Activated CD8-positive, alpha-beta T cell treated with anti-CD3 and anti-CD28 coated beads, Interleukin-2, amount 10 ng/mL, durations not matched to agents 7 days and 5 days (primary cell): ENCODE measurements at places on chromosomes 11 and 22. TPM values are rescaled to one million over a fixed set of nuclear protein-coding genes. Genes with fewer than 3 reads are reported as not detected.
A peak's percentile ranks its signal among the peaks of the same experiment; 100 is the strongest.

GRCh38 chr11:102849311-102849710 is 5.9 kb upstream of the MMP3 start:
- no peak for DNase-seq

- DNase-seq: no peak
Measured at GRCh38 chr22:46376111-46376510, 40.6 kb downstream of the TRMU start.

GRCh38 chr11:3859373-3859881 is 4.0 kb downstream of the STIM1 start:
- DNase-seq: peak; percentile 59

- DNase-seq: no peak
Measured at GRCh38 chr22:23313791-23314567, 133.7 kb downstream of the BCR start.

DNA sequence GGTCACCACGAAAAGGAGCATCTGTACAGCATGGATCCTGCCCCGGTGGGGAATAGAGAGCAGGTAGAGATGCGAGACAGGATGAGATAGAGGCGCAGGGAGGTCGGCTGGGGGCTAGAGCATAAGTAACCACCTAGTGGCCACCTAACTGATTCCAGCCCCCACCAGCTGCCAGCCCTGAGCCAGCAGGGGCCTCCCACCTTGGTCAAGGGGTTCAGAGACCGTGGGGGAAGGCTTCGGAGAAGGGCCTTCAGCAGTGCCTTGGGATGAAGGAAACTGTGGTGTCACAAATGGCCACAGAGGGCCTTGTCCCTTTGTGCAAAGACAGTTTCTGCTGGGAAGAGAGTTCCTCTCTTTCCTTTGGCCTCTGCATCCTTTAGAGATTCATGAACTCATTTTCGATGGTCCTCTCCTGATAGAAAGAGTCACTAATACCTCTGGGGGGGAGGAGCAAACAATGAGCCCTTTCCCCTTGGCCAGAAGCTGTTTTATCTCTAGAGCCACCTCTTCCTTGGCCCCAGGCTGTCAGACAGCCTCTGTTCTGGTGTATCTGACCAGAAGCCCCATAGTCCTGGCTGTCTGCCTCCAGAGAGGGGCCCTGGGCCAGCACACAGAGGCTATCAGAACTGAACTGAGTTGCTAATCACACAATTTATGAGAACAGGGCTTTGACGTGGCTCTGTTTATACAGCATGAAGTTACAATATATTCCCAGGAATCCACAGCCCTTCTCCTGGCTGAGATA is 146.0 kb downstream of the PARVA start:
- DNase-seq: no peak

The TMEM86A gene
- 0.26 TPM for total RNA-seq

The TMEM45B gene
- total RNA-seq: not detected
